ENCODE measurements at places on chromosomes 13 and 19. TPM values are rescaled to one million over a fixed set of nuclear protein-coding genes. Genes with fewer than 3 reads are reported as not detected.

CC2D1A gene
- 21.2 TPM for total RNA-seq

OVOL3 gene
- not detected for total RNA-seq

DHDH gene
- not detected for total RNA-seq

SULT2B1 gene
- not detected for total RNA-seq

ATP11A gene
- total RNA-seq: 30.0 TPM

XAB2 gene
- 46.1 TPM for total RNA-seq

TNNI3 gene
- total RNA-seq: not detected

All from vein endothelial cell (primary cell).